Activated CD8-positive, alpha-beta memory T cell treated with anti-CD3 and anti-CD28 coated beads for 24 hours (primary cell): ENCODE measurements at places on chromosomes 6 and 20.

- peak; percentile 30 for DNase-seq
Observed at GRCh38 chr20:24630486-24631172, 161.2 kb downstream of the SYNDIG1 start.

GRCh38 chr6:47852727-47853126 lies 70.9 kb downstream of the OPN5 start:
- DNase-seq = no peak

DNA sequence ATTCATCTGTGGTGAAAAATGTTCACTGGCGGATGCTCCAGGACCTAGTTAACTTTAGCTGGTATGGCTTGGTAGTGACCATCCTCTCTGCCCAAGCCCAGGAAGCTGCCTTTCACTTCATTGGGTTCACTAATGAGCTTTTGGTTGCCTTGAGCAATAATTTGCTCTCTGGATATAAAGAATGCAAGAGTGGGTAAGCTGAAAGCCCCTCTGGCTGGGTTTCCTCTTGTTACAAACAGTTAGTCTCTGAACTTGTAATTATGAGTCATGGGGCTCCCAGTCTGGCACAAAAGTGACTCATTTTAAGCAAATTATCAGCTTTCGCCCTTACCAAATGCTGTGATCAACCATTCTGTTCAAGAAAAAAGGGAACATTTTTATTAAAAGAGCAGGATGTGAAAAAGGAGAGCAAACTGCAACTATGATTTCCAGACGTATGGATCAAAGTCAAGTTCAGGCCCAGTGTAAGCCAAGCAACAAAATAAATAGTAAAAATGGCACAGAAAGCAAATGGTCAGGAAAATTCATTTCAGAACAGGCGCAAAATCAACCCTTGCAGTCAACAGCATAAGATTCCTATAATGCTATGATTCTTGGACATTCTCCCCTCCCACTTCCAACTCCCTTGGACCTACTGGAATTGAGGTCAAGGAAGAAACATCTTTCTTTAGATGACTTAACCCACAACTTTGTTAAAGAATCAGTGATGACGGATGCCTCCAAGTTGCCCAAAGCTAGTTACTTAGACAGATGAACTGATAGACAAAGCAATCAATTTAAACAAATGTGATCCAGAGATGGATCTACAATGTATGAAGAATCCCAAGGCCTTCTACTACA lies 130.0 kb upstream of the KCNK16 start:
- DNase-seq = no peak

DNA sequence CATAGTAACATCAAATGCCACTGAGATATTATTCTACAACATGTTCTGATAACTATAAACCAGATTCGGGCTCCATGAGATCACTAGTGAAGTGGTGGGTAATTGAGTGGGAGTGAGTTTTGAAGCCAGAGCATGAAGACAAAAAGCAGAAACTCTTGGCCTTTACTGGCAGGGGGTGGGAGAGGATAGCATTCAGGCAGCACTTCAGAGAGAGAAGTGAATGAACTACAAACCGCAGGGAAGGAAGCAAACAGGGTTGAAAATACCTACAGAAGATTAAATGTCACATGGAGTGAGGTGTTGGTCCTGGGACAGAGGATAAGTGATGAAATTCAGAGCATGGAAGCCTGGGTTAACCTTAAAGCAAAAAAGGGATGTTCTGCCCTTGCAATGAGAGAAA lies 250.0 kb downstream of the EPM2A start:
- DNase-seq = no peak

- peak; percentile 82 for DNase-seq
Observed at GRCh38 chr20:57432862-57433491, 41.8 kb downstream of the RBM38 start.

GRCh38 chr6:152540381-152540780 lies 96.8 kb downstream of the SYNE1 start:
- DNase-seq = no peak

DNA sequence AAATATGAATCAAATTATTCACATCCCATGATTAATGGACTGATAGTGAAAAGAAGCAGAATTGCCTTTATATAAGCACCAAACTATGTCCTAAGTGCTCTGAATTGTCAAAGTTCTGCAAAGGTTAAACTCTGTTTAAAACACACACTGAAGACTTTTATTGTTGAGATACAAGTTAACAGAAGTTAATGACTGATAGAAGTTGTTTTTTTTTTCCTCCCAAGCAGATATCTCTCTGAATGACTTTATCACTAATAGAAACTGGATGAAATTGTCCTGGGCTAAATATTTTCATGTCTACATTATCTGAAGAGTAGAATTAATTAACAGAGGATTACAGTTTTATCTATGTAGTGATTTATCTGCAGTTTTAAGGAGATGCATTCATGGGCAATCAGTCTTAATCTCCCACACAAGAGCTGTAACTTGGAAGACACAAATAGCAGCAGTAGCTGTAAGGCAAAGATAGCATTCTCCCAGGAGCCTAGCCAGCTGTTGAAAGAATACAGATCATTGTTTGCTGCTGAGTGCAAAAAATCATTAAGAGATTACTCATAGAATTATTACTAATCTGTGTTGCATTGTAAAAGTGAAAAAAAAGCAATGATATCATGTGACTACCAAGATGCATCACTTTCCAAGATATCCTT lies 49.9 kb downstream of the BMP5 start:
- no peak for DNase-seq

DNA sequence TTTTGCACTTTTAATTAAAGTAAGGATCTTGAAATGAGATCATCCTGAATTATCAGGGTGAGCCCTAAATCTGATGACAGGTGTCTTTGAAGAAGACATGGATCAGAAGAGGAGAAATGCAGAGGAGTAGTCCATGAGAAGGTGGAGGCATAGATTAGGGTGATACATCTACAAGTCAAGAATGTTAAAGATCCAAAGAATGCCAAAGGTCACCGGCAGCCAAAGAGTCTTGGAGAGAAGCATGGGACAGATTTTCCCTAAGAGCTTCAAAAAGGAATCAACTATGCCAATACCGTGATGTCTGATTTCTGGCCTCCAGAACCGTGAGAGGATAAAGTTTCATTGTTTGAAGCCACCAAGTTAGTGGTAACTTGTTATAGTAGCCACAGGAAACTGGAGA lies 59.0 kb upstream of the THEMIS start:
- DNase-seq = no peak
